ENCODE measurements at places on chromosomes 3 and 15. TPM values are rescaled to one million over a fixed set of nuclear protein-coding genes. Genes with fewer than 3 reads are reported as not detected.

The HTR3E gene
- total RNA-seq, result not detected

The GP9 gene
- total RNA-seq, result not detected

The CCR3 gene
- total RNA-seq, result not detected

The INAFM2 gene
- 4.8 TPM for total RNA-seq

The ACKR2 gene
- not detected for total RNA-seq

The ARHGEF26 gene
- 10.1 TPM for total RNA-seq

The LTF gene
- not detected for total RNA-seq

The RTP4 gene
- not detected for total RNA-seq

The MYZAP gene
- 1.0 TPM for total RNA-seq

The KIF7 gene
- 5.0 TPM for total RNA-seq

The GOLGA8H gene
- total RNA-seq, result 1.6 TPM

The CKMT1A gene
- 1.8 TPM for total RNA-seq

The COL7A1 gene
- 138 TPM for total RNA-seq

The HACL1 gene
- 25.0 TPM for total RNA-seq

The GABRG3 gene
- 0.29 TPM for total RNA-seq

The CLDN16 gene
- not detected for total RNA-seq

The STAB1 gene
- 0.32 TPM for total RNA-seq

The USP13 gene
- 9.8 TPM for total RNA-seq

The REC114 gene
- total RNA-seq, result not detected

The ACSBG1 gene
- 0.59 TPM for total RNA-seq

The CPNE9 gene
- total RNA-seq, result 0.15 TPM

The LRRC31 gene
- total RNA-seq, result not detected

The PLA2G4B gene
- total RNA-seq, result 2.2 TPM

The KCNMB3 gene
- 0.95 TPM for total RNA-seq

The CLDN18 gene
- total RNA-seq, result not detected

The TRH gene
- total RNA-seq, result not detected

The CCR9 gene
- total RNA-seq, result not detected

The C3orf62 gene
- 1.5 TPM for total RNA-seq

The SPATA12 gene
- 0.44 TPM for total RNA-seq

The MRPS11 gene
- 111 TPM for total RNA-seq

The CHRFAM7A gene
- total RNA-seq, result 7.9 TPM

The GABRA5 gene
- 114 TPM for total RNA-seq

The DHX36 gene
- total RNA-seq, result 63.2 TPM

The GRM7 gene
- not detected for total RNA-seq

The ZBBX gene
- total RNA-seq, result not detected

Data from A549 treated with GW870086 at 1 μM for 4 hours (cell line).